ENCODE measurements at places on chromosomes 3 and 15. TPM values are rescaled to one million over a fixed set of nuclear protein-coding genes. Genes with fewer than 3 reads are reported as not detected.

ZXDC gene
- total RNA-seq, result 15.2 TPM

C3orf49 gene
- total RNA-seq, result not detected

ZMYND10 gene
- total RNA-seq, result not detected

GRCh38 chr3:186964616-186965015 lies 34.3 kb downstream of the ST6GAL1 start:
- DNase-seq, result no peak

GRCh38 chr3:89098173-89098572 lies 9.2 kb upstream of the EPHA3 start:
- no peak for DNase-seq

- DNase-seq, result no peak
Observed at GRCh38 chr3:52492059-52492458, 3.1 kb upstream of the STAB1 start.

DNA sequence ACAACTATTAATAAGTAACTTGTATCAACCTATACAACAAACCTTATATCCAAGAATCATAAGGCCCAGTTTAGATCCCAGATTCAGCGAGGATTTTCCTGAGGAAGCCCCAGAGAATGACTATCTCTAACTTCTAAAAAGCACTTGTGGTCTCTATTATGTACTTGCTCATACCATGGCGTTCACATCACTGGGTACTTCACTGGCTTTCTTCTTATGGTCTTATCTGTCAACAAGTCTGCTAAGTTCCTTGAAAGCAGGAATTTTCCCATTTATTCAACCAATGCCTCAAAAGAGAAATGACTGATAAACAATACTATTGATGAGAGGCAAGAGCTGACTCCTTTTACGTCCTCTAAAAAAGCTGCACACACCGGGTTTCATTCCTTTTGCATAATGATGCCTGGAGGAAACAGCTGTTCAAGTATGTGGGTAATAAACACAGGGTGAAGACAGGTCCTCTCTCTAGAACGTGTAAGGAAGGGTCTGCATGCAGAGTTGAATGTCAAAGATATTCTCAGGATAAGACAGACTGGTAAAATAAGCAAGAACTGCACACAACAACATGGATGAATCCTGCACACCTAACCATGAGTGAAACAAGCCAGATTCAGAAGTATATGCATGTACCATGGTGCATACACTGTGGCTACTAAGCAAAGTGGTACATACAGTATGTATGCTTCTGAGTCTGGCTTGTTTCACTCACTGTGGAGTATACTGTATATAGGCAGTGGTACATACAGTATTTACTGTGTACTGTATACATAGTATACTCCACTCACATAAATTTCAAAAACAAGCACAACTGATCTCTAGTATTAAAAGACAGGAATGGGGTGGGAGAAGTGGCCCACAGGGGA lies 408.7 kb downstream of the SHQ1 start:
- DNase-seq, result no peak

- no peak for DNase-seq
Observed at GRCh38 chr15:31081056-31081455, 20.5 kb downstream of the TRPM1 start.

GRCh38 chr3:23333633-23334032 lies 130.5 kb downstream of the UBE2E2 start:
- no peak for DNase-seq

DNA sequence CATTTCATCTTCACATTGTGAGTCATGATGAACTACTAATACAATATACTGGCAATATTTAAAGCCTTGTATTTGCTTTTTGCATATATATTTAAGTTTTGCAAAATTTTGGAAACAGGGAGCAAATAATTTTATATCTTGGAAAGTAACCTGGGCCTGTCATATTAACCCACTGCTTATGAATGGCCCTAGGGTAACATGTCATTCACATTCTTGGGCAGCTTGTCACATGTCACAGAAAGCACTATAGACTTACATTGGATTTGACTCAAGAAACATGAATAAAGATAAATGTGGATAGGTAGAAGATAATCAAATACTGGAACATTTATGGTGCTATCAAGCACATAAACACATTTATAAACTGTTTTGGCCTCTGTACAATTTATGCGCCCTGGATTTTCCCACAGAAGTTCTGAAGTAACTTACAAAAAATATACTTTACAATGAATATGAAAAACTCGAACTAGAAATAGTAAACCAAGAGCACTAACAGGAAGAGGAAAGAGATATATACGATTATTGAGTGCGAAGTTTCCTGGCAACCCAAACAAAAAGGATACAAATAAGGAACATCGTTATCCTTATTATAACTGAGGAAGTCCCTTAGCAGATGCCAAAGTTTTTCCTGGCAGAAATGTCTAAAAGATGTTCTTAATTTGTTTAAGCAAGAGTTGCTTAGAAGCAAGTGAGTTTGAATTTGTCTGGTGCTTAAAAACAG lies 257.2 kb downstream of the RBMS3 start:
- DNase-seq, result no peak

DNA sequence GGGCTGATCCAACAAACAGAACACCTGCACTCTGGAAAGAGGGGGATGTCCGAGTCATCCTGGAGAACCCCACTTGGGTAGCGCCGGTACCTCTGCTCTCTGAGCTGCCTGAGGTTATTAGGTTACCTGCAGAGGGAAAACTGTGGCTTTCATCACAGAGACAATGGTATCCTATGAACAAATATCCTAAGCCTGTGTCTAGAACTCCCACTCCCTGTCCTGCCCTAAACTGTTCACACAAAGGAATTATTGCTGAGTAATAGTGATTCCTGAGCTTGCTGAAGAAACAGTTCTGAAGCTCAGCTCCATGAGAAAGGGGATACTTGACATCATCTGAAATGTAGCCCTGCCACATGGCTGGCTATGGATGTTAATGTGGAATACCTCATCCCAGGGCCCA lies 31.9 kb upstream of the WNT5A start:
- DNase-seq, result no peak

DNA sequence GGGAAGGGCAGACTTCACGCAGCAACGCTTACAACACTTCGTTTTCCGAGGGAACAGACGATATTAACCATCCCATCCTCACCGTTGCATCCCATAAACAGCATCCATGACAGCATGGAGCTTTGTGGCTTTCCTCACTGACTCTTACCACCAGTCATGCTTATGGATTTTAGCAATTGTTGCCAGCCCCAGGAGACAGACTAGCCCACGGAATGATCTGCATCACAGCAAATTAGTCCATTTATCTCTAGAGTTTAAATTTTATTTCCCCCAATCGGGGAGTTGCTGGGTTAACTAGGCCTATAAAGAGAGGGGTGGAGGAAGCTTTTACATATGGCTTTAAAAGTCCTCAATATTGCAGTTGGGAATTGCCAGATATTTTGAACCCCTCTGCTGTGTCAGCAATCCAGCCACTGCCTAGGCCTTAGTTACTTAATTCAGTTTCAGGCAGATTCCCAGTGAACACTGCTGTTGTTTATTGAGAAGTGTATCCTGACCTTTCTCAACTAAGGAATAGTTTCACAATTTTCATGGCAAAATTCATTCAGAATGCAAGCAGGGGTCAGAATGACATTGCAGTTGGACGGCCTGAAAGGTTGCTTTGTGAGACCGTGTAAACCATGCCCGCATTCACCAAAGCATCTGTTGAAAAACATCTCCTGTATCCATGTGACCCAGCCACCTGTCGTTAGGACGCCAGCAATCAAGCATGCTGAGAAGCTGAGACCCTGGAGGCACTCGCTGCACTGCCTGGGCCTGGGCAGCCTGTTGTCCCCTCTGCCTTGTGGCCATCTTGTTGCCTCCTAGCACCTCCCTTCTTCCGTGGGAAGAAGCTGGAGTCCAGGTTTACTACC lies 397.4 kb upstream of the TPM1 start:
- no peak for DNase-seq
